ENCODE measurements at places on chromosomes 4 and X.

DNA sequence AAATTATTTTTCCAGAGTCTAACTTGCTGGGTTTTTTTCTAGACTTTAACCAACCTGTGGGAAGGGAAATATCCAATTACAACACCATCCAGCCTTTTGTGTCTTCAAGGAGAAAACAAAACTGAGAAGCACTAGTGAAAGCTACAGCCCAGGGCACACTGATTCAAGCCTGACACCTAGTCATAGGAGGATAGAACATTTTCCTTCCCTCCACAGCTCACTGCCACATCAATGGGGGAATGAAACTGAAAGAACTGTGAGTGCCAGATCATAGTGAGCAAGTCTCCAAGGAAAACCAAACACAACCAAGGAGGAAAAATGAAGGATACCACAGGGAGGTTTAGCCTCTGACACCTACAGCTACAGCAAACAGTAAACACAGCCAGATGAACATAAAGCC is 43.3 kb upstream of the MAGEA8 start:
- peak; percentile 16 for DNase-seq

DNA sequence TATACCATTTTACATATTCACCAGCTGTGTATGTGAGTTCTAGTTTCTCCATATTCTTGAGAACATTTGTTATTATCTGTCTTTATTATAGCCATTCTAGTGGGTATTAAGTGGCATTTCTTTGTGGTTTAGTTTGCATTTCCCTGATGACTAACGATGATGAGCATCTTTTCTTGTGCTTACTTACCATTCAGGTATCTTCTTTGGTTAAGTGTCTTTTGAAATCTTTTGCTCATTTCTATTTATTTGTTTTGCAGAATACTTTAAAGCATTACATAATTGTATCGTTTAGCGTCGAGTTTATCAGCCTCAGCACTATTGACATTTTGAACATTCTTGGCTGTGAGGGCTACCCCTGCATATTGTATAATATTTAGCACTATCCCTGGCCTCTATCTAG is 85.4 kb downstream of the FRMPD4 start:
- DNase-seq: no peak

GRCh38 chr4:108607079-108607815 is 13.1 kb upstream of the RPL34 start:
- DNase-seq: no peak

DNA sequence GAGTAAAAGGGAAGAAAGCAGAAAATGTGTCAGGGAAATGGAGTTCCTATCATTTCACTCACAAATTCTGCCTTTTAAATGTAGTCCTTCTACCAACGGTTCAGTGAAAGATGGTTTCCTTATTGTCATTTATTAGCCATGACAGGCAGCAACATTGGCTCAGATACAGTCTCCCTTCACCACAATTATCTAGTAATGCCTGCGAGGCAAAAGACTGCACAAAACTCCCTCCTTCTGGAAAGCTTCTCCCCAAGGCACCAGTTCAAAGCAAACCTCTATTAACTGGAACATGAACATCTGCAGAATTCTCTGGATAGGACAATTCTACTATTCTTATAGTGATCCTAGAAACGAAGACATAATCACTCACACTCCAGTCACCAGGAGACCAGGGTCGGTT is 28.3 kb downstream of the DCTD start:
- no peak for DNase-seq

GRCh38 chrX:135581496-135581895 is 61.0 kb downstream of the INTS6L start:
- DNase-seq: no peak

- DNase-seq: no peak
These were observed 221.8 kb downstream of the KIT start for GRCh38 chr4:54879576-54879975.

GRCh38 chr4:169791062-169791461 is 33.3 kb upstream of the HPF1 start:
- no peak for DNase-seq

DNA sequence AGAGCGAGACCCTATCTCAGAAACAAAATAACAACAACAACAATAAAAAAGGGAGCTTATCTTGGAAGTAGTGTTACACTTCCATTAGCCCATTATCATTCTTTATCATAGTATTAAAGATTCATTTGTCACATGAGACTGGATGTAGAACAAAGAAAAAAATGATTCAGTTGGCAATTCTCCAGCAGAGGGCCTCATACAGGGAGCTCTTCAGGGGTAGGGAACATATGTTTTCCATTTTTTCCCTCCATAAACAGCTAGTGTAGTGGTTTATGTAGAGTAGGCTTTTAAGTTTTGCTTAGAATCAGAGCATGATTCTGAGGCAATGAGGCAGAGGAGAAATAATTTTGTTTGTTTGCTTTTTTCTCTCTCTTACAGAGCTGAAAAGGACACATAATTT is 5.8 kb downstream of the CPE start:
- no peak for DNase-seq

- DNase-seq: no peak
These were observed 222.1 kb downstream of the CAMK2D start for GRCh38 chr4:113539408-113539807.

- no peak for DNase-seq
These were observed 175.3 kb downstream of the QDPR start for GRCh38 chr4:17336524-17336961.

DNA sequence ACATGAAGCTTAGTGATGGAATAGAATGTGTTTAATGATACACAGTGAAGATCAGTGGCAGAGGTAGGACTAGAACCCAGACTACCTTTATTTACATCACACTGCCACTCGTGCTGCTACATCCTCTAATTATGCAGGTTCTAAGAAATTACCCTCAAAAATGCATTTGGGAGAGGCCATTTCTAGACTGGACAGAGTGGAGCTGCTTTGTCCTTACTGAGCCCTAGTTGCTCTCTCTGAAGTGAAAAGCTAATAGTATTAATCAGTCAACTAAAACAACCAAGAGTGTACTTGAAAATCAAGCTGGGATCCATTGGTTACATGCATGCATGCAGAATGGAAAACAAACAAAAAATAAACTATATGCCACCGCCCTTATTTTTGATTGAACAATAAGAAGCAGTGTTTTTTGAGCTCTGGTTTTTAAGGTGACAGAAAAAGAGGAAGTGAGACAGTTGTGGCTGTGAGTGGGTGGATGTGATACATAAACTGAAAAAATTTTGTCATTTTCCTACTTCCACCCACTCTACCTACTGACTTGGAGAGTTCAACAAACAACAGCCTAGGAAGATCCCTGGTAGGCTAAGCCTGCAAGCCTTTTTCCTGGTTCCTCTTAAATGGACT is 6.8 kb upstream of the VSIG4 start:
- DNase-seq: peak; percentile 81

DNA sequence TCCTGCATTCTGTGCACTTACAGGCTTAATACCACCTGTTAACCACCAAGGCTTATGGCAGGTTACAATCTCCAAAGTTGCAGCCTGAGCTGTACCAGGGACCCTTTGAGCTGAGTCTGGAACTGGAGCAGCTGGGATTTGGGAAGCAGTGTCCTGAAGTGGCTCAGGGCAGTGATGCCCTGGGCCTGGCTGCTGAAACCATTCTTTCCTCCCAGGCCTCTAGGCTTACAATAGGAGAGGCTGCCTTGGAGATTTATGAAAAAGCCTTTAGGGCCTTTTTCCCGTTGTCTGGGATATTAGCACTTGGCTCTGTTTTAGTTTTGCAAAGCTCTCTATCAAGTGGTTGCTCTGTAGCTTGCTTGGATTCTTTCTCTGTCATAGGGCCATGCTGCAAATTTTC is 154.3 kb upstream of the CASK start:
- DNase-seq: no peak

DNA sequence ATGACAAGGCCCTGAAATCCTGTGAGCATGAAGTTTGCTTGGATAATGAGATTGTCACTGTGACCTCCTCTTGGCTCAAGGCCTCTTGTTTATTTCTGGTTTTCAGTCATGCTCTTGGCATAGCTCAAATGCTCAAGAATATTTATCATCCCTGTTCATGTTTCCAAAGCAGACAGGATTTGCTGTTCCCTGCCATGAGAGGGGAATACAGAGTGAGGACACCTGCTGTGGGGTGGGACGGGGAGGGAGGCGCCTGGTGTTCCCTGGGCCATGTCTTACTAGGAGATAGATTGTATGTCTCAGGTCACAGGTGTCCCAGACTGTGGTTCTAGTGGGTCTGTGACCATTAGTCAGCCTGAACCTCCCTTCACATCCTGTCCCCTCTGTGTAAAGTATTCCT is 34.9 kb upstream of the SH3RF1 start:
- DNase-seq: no peak

DNA sequence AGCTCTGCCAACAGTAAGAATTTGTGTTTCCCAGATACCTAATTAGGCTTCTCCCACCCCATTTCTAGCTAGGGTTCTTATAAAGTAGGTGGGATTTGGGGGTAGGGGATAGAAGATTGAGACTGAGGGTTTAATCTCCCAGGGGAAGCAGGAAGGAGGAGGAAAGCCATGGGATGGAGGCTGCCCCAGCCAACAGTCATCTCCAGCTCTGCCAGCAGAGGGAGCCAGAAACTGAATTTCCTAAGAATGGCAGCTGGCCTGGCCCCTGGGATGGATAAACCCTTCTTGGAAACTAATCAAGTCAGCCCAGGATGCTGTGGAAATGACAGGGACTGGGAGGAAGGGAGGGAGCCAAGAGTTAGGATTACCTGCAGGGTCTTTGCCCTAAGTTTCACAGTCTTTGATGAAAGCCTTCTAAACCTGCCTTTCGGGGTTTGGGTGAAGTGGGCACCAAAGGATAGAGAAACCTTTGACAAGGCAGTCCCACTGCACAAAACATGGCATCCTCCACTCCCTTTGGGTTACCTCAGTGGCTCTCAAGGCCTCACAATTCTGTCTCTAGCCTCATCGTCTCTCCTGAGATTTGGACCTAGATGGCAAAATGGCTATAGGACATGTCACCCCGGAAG is 6.7 kb upstream of the ERCC6L start:
- peak; percentile 46 for DNase-seq

- no peak for DNase-seq
These were observed 78.5 kb downstream of the PRDM5 start for GRCh38 chr4:120843849-120844527.

DNA sequence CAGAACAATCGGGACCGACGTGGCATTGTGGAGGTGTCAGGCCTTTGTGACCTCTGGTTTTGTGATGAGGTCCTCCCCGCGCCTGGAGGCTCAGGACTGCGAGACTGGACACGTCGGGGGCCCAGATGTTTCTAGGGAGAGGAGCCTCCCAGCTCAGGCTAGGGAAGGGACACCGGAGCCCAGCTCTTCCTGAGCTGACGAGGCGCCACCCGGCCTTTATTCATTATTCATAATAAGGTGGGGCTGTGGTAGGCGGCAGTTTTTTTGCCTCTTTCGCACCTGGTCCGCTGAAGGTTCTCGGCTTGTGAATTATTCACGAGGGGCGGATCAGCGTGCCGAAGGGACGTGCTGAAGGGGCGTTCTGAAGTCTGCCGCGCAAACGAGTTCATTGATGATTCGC is 2.3 kb upstream of the UBA1 start:
- peak; percentile 8 for DNase-seq

DNA sequence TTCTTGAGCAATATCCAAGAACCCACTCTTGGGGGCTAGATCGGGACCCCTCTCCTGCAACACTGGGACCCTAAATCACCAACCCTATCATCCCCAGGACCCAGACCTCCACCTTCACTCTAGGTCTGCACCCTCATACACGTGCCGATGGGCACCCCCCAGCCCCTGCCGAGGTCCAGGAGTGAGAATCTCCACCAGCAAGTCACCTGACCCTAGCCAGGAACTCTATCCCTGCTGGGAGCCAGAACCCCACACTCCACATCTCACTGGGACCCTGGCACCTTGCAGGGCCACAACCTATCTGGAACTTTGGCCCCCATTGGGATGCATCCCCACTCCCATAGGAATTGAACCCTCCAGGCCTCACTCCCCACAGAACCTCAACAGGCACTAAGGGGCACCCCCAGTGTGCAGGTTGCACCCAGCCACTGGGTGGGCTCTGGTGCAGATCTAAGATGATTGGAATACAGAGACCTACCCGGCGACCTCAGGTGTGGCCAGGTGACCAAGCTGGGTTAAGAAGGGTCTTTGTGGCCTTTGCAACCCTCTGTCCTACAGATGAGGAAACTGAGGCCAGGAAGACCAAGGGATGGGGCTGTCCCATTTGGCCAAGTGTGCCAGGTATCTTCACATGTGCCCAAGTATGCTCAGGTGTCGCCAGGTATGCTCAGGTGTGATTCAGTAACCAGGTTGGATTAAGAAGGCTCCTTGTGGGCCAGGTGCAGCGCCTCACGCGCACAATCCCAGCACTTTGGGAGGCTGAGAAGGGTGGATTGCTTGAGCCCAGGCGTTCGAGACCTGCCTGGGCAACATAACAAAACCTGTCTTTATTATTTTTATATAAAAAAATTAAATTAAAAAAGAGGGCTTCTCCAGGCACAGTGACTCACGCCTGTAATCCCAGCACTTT is 3.1 kb upstream of the DHRSX start:
- DNase-seq: no peak

GRCh38 chr4:87092389-87093141 is 127.9 kb downstream of the KLHL8 start:
- DNase-seq: peak; percentile 52

GRCh38 chr4:114368751-114369150 is 229.9 kb upstream of the UGT8 start:
- DNase-seq: no peak

DNA sequence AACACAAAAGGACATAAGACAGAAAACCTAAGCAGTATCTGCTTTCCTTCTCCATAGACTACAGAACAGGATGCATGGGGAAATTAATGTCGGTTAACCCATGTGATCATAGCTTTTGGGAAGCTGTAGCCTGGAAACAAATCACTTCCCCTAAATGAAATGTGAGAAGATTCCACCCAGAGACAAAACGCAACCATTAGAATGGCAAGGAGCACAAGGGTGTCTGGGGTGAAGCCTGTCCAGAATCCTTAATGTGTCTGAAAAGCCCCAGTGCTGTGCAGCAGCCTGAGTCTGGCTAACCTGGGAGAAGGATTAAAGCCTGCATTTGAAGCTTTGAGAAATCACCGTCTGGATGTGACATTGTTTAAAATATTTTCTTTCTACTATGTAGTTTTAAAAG is 213.3 kb downstream of the ANKRD50 start:
- no peak for DNase-seq

DNA sequence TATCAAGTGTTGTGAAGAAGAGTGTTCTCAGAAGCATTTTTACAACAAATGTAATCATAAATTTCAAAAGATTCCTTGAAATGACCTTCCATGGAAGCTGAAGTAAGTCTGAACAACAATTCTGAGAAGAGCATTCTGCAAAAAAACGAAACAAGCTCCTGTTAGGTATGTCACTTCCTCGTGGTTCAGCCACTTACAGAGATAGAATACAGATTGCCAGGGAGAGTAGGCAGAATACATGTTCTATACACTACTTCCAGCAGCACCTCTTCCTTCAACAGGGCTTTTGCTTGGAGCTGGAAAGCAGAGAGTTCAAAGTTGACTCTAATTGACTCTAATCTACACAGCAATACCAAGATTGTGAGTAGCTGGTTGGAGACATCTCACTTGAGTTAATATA is 274.5 kb downstream of the ADGRA3 start:
- DNase-seq: no peak

All from suppressor macrophage treated with lipopolysaccharide for 4 hours (primary cell).